ENCODE measurements at places on chromosomes 4 and X.

DNA sequence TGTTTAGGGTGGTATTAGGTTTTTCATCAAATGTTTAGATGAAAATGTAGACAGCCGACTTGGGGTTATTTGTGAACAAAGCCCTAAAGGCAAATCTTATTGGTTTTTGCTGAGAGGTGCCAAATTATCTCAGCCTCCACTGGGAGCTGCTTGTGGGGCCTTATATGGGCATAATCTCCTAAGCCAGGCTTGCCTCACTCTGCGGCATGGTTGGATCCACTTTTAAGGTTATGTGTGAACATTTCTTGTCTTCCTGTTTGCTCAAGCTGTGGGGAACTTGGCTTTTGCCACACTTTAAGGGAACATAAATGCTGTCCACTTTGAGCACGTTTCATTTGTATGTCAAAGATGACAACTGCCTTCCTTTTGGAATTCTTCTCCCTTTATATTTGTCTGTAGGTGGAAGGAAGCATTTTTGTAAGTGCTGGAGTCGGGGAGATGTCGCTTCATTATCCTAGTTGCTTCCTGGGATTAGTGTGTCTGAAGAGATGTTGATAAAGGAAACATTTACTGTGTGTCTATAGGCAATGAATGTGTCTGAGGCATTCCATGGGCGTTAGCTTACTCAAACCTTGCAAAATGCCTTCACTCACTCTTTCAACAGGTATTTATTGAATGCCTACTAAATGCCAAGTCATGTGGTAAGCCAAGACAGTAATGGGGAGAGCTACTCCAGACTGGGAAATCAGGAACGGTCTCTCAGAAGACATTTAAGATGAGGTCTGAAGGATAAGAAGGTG is 78.3 kb downstream of the SLC9A6 start:
- no peak for DNase-seq

DNA sequence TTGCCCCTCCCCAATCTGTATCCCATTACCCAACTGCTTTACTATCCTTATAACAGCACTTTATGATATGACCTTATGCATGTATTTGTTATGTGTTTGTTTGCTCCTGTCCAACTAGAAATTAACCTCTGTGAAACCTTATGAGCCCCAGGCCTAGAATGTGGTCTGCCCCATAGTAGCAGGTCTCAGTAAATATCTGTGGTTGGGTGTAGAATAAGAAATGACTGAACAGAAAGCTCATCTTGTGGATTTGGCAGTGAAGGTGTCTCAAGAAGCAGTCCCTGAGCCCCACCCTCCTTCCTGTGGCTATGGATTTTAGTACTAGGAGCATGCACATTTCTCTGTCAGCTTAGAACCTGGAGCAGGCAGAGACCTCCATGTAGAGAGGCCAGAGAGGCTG is 229.0 kb upstream of the LCORL start:
- DNase-seq = no peak

DNA sequence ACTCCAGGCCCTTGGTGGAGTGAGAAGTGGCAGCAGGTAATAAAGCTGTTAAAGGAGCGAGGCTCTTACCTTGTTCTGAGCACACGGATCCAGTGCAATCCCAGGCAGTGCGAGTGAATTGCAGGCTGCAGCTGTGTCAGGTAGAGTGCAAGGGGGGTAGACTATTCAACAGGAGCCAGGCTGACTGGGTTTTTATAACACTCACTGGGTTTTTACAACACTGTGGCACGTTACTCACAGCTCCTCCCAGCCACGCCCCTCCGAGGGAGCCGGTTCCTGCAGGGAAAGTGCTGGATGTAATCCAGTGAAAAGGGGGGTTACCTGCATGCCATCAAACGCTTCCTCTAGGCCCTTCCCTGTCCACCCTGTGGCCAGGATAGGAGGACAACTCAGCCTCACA is 358 bp downstream of the FGFBP1 start:
- DNase-seq = no peak

- no peak for DNase-seq
These were observed 30.3 kb downstream of the UCHL1 start for GRCh38 chr4:41287005-41287404.
